Osteocyte (in vitro differentiated cells): ENCODE measurements at places on chromosomes 16 and 17. TPM values are rescaled to one million over a fixed set of nuclear protein-coding genes. Genes with fewer than 3 reads are reported as not detected.

GRCh38 chr16:78177987-78178386 is 78.5 kb downstream of the WWOX start:
- peaks cover 3% of the 10 kb centered on the region for H3K27me3 ChIP-seq
- no peaks in the 10 kb centered on the region for H3K36me3 ChIP-seq
- peak overlapping the region; percentile 42 for H3K27ac ChIP-seq

- no peaks in the 10 kb centered on the region for H3K27me3 ChIP-seq
- H3K4me3 ChIP-seq: peak overlapping the region; percentile 99
- no peak for DNase-seq
- H3K27ac ChIP-seq: peak overlapping the region; percentile 80
- H3K4me1 ChIP-seq: peaks cover 32% of the 10 kb centered on the region
Observed at GRCh38 chr17:45150911-45151809, 2.9 kb downstream of the HEXIM1 start.

DNA sequence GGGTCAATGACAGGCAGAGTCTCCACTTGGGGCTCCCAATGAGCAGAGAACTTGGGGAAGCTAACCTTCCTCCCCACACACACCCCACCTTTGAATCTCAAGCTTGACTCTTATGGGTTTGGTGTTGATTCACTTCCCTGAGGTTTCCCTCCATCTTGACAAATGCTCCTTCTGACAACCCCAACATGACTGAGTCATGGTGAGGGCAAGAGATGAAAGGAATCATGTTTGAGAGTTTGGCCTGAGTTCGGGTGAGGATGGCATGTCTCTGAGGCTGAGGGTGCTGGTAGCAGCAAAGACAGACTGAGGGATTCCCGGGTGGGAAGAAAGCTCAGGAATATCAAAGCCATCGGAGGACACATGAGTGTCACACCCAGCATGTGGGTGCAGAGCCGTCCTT is 18.7 kb downstream of the KRT9 start:
- DNase-seq: no peak
- H3K27me3 ChIP-seq: peaks cover 21% of the 10 kb centered on the region
- peaks cover 29% of the 10 kb centered on the region for H3K4me1 ChIP-seq
- H3K36me3 ChIP-seq: no peaks in the 10 kb centered on the region
- H3K27ac ChIP-seq: no peak overlapping the region

Gene KRTAP1-1
- total RNA-seq: not detected in 2 replicates

GRCh38 chr16:67183-67791 is 5.1 kb downstream of the RHBDF1 start:
- no peak overlapping the region for H3K4me3 ChIP-seq
- peaks cover 46% of the 10 kb centered on the region for H3K4me1 ChIP-seq
- H3K36me3 ChIP-seq: peaks cover 4% of the 10 kb centered on the region
- H3K27me3 ChIP-seq: no peaks in the 10 kb centered on the region
- H3K27ac ChIP-seq: peak overlapping the region; percentile 47

GRCh38 chr17:50693036-50693682 is 14.6 kb downstream of the ANKRD40 start:
- H3K4me1 ChIP-seq: peaks cover 32% of the 10 kb centered on the region
- H3K4me3 ChIP-seq: no peak overlapping the region
- DNase-seq: no peak
- no peaks in the 10 kb centered on the region for H3K27me3 ChIP-seq

- no peaks in the 10 kb centered on the region for H3K36me3 ChIP-seq
- no peak overlapping the region for H3K27ac ChIP-seq
- H3K4me3 ChIP-seq: no peak overlapping the region
- H3K27me3 ChIP-seq: no peaks in the 10 kb centered on the region
- H3K4me1 ChIP-seq: no peaks in the 10 kb centered on the region
Observed at GRCh38 chr16:26214581-26215174, 522.9 kb downstream of the HS3ST4 start.

- H3K4me1 ChIP-seq: no peaks in the 10 kb centered on the region
- peaks cover 34% of the 10 kb centered on the region for H3K36me3 ChIP-seq
- H3K27ac ChIP-seq: no peak overlapping the region
- H3K4me3 ChIP-seq: no peak overlapping the region
Observed at GRCh38 chr17:4884489-4884888, 14.8 kb upstream of the C17orf107 start.
